ENCODE measurements at places on chromosomes 11 and 22. TPM values are rescaled to one million over a fixed set of nuclear protein-coding genes. Genes with fewer than 3 reads are reported as not detected.

DNA sequence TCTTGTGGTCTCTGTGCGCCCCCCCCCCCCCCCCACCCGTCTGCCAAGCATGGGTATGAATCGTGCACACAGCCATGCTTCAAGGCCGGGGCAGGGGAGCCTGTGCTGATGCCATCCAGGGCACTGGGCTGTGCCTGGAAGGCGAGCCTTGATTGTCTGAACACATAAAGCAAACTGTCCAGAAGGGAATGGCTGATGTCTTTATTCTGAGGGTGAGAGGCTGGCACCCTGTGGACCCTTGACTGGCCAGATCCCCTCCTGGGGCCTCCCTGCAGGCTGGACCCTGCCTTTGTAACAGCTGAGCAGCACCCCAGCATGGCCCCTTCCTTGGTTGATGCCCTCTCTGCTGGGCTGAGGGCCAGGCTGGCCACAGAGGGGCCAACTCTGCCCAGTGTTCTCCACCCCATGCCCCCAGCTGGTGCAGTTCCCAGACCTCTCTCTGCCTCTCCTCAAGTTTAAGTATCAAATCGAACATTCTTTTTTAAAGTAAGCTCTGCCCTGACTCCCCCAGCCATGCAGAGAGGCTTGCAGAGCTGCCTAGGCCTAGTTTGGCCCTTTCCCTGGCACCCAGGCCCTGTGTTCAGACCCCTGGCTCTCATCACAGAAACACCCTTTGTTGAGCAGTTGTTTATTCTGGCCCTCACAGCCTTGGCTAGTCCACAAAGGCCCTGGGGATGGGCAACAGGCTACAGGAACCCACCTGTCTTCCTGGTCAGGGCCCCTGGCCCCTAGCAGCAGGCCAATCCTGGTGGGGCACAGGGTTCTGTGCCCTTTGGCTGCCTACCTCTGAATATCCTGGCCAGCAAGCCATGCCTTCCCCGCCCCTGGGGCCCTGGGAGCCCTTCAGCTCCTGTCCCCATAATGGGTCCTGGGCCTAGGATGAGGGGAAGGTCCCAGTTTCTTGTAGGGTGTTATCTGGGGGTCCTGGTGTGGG lies 3.9 kb upstream of the RANBP1 start:
- H3K4me3 ChIP-seq, result no peak overlapping the region
- H3K27me3 ChIP-seq, result no peaks in the 10 kb centered on the region
- DNase-seq, result no peak
- peaks cover 4% of the 10 kb centered on the region for H3K4me1 ChIP-seq
- H3K36me3 ChIP-seq, result no peaks in the 10 kb centered on the region
- no peak overlapping the region for H3K27ac ChIP-seq

DNA sequence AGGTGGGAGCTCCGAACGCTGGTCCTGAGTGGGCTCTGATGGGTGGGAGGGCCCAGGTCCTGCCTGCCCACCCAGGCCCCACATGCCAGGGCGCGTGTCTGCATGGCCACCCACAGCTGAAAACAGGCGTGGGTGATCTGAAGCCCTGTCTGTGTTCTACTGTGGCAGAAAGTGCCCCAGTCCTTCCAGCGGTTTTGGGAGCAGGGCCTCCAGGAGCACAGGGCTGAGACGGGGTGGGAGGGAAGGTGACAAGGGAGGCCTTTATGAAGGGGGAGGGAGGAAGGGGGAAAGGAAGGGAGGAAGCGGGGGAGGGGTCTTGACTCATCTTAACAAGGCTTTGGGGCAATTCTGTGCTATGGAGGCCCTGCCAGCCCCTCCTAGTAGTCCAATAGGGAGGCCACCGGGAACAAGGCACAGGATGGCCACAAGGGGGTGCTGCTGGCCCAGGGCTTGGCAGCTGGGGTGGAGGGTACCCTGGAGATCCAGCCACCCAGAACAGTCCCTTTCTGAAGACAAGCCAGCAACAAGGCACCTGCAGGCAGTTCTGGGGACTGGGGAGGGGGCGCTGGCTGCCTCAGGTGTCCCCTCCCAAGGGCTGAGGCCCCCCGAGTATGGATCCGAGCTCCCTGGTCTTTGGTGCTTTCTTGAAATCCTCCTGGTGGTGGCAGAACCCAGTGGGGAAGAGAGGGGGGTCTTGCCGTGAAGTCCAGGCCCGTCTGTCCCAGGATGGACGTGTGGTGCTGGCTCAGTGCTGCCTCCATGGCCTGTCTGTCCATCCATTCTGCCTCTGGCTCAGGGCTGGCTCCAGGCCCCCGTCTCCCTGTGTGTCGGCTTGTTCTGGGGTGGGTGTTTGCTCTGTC lies 6.3 kb upstream of the FADS3 start:
- no peak overlapping the region for H3K4me3 ChIP-seq
- peak; percentile 83 for DNase-seq
- H3K36me3 ChIP-seq, result no peaks in the 10 kb centered on the region
- H3K27me3 ChIP-seq, result no peaks in the 10 kb centered on the region
- H3K27ac ChIP-seq, result peak overlapping the region; percentile 59

DNA sequence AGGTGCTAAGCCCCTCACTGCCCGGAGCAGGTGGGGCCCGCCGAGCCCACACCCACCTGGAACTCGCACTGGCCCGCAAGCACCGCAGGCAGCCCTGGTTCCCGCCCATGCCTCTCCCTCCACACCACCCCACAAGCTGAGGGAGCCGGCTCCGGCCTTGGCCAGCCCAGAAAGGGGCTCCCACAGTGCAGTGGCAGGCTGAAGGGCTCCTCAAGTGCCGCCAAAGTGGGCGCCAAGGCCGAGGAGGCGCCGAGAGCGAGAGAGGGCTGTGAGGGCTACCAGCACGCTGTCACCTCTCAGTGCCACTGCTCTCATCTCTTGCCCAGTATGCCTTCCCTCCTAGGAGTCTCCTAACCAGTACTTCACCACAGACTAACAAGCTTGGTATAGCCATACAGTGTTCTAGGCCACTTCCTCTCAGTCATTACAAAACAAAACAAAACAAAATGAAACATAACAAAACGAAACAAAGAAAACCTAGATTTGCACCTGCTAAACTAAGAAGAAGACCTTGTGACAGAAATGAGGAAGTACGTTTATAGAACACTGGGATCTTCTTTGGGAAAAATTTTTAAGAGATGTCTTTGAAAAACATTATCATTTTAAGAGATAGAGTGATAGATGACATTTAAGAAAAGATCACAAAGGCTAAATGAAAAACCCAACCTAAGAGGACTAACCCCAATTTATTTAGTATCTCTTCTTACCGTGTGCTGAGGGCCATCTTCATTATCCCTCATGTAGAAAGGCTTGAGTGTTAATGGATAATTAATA lies 47.7 kb upstream of the GAB2 start:
- H3K4me1 ChIP-seq, result no peaks in the 10 kb centered on the region
- no peak for DNase-seq
- H3K27ac ChIP-seq, result no peak overlapping the region
- H3K36me3 ChIP-seq, result no peaks in the 10 kb centered on the region
- H3K4me3 ChIP-seq, result no peak overlapping the region

The MYOD1 gene
- total RNA-seq, result not detected

The KIAA0930 gene
- total RNA-seq, result 25.9 TPM

- no peak overlapping the region for H3K4me3 ChIP-seq
- H3K27me3 ChIP-seq, result no peaks in the 10 kb centered on the region
- no peaks in the 10 kb centered on the region for H3K4me1 ChIP-seq
- DNase-seq, result no peak
- no peaks in the 10 kb centered on the region for H3K36me3 ChIP-seq
These were observed 83.5 kb upstream of the FSHB start for GRCh38 chr11:30147293-30147692.

The KCNK4 gene
- not detected for total RNA-seq

Measured in uterus (tissue), 4 donors.